ENCODE measurements at places on chromosomes 6 and 20.

DNA sequence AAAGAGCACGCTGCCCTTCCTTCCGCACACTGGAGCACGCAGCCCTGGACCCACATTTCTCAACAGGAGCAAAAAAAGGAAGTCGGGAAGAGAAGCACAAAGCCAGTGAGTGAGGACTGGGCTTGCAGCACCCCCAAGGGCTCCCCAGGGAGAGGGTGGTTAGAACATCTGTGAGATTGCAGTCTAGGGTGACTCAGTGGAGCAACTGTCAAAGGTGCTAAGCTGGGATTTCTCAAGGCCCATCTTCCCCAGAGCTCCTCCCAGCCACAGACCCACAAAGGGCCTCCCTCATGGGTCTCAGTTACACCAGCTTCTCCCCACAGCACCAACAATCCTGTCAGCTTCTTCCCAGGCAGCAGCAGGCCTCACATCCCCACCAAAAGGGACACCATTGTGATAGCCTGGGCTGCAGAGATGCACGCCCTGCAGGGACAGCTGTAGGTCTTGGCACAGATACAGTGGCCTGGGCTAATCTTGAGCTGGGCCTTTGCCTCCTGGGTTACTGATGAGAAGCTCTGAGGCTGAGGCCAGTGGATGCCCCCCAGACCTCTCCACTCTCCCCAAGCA, 39.6 kb upstream of the CD93 start:
- no peak for DNase-seq

DNA sequence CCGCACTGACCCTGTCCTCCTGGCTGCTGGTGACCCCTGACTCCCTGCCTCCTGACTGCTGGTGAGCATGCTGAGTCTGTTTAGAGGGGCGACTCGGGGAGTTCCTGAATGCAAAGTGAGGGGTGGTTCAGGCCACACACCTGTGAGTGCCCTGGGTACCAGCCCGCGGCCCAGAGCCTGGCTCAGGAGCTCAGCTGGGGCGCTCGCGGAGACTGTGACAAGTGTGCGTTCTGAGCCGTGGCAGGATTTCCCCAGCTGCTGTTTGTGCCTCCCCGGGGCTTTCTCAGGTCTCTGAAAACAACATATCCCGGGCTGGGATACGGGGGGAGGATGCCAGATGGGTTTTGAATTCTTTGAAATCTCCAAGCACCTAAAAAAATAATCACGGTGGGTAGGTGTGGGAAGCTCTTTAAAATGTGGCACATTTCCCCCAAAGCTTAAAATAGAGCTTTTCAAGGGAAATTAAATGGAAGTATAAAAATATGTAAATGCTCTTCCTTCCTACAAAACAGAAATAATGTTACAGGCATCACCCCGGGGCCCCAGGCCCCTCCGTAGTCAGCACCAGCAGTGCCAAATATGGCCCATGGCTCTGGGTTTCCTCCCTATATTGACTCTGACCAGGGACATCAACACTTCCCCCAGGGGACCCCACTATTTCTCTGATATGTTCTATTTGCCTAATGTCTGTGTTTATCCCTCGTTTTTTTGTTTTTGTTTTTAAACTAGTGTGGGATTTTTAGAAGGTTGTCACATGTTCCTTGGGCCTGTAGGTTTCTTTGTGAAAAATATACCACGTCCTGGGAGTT, 49.9 kb upstream of the TAGAP start:
- no peak for DNase-seq

DNA sequence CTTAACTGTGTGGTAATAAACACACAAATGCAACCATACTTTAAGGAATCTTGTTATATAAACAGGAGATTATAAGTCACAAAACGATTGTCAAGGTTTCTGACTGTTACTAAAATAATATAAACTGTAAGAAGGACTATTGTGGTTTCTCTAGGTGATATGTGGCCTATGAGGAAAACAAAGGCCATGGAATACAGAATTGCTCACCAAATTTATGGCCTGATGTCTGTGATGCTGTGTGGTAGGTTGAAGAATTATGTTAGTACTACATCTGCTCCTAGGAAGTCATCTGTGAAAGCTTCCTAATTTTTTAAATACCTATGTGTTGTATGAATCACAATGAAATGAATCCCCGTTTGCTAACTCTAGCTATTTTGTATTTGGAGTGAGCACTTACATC, 875.4 kb upstream of the MAP3K7 start:
- DNase-seq: peak; percentile 35

GRCh38 chr20:25187635-25188034, 7.9 kb upstream of the ENTPD6 start:
- no peak for DNase-seq

- DNase-seq: no peak
Measured at GRCh38 chr20:17848249-17849048, 120.1 kb downstream of the SNX5 start.

- peak; percentile 26 for DNase-seq
Measured at GRCh38 chr6:3251462-3252314, 7.1 kb upstream of the PSMG4 start.

- no peak for DNase-seq
Measured at GRCh38 chr20:17406051-17406590, 125.1 kb downstream of the BFSP1 start.

DNA sequence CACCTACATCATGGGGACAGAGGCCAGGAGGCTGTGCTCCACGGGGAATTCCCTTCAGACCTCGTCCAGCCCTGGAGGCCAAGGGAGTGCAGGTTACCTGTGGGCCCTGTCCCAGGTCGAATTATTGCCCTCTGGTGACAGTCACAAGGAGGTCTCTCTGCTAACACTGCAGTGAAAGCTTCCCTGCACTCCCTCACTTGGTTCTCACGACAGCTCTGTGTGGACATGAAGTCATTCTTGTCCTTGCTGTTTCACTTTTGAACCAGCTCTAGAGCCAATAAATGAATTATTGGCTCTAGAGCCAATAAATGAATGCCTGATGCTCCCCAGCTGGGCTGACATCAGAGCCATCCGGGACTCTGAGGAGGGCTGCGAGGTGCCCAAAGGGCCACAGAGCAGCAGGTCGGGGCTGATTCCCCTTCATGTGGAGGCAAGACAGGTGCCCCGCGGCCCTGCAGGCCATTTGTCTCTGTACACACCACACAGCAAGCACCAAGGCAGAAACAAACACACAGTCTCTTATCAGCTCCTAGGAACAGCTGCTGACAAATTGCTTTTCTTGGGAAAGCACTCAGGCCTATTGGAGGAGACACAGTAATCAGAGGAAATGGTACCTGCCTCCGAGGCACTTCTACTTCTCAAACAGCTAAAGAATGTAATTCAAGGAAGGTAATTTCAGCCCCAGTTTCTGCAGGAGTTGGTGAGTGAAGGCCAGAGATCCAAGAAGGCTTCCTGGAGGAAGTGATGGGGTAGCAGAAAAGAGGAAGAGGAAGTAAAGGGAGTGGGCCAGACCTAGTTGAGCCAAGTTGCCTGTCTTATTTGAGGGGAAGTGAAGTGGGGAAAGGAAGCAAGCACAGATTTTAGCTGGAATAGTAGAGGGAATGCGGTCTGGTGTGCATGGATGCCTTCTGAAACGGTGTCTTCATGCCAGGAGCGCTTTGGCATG, 27.5 kb upstream of the TBXT start:
- no peak for DNase-seq

DNA sequence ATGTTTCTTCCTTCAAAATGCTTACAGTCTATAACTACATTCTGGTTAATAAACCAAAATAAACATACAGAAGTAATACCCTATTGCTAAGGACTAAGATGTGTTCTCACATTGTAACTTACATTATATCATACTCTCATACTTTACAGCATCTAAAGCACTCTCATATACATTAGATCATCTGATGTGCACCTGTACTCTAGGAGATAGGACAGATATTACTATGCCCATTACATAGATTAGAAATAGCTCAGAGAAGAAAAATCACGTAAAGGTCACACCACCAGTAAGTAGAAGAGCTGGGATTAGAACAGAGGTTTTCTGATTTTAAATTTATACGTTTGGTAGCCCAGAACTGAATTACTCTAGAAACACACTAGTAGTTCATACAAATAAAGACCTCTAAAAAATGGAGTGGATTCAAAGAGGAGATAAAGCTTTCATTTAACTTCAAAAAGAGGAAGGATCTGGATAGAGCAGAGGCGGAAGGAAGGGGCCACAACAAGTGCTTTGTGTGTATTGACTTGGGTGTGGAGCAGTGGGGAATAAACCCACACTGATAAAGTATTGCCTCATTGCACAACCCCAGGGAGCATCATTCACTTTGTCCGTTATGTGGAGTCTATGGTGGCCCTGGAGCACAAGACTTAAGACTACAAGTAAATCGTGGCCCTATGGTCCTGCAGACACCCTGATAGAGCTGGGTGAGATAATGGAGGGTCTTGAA, 30.9 kb downstream of the SLC2A12 start:
- DNase-seq: no peak

GRCh38 chr6:3744901-3745470, 6.5 kb downstream of the PXDC1 start:
- DNase-seq: no peak

GRCh38 chr6:29758761-29759160, 35.5 kb downstream of the HLA-F start:
- no peak for DNase-seq

- DNase-seq: no peak
Measured at GRCh38 chr6:27547157-27548075, 74.5 kb upstream of the ZNF184 start.

- no peak for DNase-seq
Measured at GRCh38 chr20:31595380-31595653, 9.8 kb upstream of the ID1 start.

GRCh38 chr6:4008324-4009047, 70.5 kb downstream of the FAM217A start:
- peak; percentile 77 for DNase-seq

GRCh38 chr6:75419980-75420379, 73.6 kb downstream of the FILIP1 start:
- DNase-seq: no peak

DNA sequence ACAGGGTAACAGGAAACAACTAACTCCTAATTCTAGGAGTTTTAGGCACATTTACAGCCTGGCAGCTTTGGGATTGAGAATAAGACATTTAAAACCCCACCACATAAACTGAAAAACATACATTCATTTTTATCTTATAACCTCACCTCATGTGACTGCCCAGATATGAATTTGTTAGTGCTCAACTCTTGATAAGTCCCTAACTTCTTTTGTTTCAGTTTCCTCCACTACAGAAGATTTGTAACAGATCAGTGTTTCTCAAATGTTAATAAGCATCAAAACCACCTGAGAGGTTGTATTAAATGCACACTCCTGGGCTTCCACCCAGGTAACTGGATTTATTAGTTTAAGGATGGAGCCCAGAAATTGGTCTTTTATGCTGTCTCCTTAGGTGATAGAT, 190.1 kb upstream of the ARID1B start:
- DNase-seq: no peak

GRCh38 chr6:139436200-139436956, 61.9 kb upstream of the CITED2 start:
- no peak for DNase-seq

GRCh38 chr6:141026504-141026903, 1106.2 kb upstream of the GJE1 start:
- no peak for DNase-seq

GRCh38 chr6:16800341-16800740, 39.1 kb upstream of the ATXN1 start:
- no peak for DNase-seq

GRCh38 chr6:145540741-145541140, 194.6 kb downstream of the EPM2A start:
- DNase-seq: no peak

DNA sequence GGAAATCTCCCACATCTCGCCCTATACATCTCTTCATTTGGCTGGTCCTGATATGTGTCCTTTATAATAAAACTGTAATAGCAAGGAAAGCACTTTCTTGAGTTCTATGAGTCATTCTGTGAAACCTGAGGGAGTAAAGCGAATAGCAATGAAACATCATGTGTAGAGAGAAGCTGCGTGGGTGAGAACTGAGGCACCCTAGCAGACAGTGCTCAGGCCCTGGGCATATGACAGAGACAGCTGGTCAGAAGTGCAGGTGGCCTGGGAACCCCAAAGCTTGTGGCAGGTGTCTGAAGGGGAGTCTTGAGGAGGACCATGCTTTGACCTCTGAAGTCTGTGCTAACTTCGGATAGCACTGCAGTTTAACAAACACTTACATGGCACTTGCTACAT, 1.3 kb upstream of the BLOC1S5 start:
- no peak for DNase-seq

DNA sequence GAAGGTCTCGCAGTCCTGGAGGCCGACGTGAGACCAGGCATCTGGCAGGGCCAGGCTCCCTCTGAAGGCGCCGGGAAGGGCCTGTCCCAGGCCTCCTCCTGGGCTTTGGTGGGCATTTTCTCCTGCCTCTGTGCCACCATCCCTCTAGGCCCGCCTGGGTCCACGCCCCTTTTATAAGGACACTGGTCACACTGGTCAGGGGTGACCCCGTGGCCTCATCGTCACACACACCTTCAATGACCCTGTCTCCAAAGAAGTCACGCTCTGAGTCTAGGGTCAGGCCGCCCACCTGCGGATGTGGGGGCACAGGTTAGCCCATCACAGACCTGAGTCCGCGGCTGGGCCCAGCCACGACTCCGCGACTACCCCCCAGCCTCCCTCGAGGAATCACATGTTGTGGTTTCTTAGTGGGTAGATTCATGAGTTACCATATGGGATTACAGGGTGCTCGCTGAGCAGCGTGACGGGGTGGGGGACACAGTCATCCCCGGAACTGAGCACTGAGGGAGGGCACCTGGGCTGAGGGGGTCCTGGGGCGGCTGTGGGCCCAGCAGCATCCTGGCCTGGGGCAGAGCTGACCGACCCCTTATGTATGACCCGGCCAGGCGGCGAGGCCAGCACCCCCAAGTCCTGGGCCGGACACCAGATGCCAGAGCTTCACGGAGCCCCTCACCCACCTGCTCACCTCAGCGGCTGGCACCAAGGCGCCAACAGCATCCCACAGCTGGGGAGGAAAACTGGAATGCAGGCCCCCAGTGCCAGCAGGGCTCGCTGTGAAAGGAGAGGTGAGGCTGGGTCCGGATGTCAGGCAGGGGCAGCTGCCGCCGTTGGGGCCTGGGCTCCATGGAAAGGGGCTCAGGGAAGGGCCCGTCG, 115.9 kb downstream of the DLL1 start:
- no peak for DNase-seq

- no peak for DNase-seq
Measured at GRCh38 chr6:26087284-26088115, at the start of gene HFE. Gene HFE (plus strand): TSS chr6:26087429. CDS start chr6:26087441, 12 bp downstream.

DNA sequence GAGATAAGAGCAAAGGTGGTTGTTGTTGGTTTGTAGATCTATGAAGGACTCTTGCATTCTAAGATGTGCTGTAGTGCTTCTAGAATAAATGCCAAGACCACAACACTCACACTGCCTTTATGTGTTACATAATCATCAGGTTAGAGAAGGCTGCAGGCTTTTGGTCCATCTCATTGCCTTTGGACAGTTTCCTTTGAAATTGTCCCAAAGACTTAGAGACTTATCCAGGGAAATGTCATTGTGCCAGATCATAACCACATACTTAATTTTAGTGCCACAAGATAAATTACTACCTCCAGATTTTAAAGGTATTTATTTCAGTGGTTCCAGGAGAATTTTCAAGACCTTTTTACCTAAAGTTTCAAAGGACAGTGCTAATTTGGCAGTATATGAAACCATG, 666.6 kb upstream of the CITED2 start:
- no peak for DNase-seq

GRCh38 chr20:20524756-20525155, 156.9 kb downstream of the INSM1 start:
- DNase-seq: no peak

All from BJ (cell line).